Frontal cortex (tissue), 4 donors: ENCODE measurements at places on chromosomes 1 and 21.

DNA sequence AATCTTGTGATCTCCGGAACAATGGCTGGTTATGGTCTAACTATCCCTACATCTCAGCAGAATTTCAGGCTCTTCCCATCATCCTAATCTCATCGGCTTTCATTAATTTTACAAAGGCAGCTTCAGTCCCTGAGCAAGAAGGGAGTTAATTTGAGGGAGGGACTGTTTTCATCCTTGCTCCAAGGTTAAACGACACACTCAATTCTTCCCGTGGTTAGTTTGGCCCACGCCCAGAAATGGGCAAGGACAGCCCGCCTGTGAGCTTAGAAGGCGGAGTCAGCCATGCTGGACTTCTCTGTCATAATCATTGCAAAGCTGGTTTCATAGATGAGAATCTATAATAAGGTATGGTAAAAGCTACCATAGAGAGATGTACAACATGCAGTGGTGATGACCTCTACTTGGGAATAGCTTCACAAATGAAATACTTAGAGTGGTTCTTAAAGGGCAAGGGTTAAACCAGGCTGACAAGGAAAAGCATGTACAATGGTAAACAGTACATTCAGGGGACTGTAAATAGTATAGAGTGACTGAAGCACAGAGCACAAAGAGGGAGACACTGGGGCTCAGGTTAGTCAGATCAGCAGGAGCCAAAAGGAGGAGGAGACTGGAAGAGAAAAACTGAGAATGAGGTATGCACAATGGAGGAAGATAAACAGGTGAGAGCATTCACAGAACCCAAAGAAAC, 108.8 kb downstream of the SMYD3 start:
- no peak for DNase-seq

DNA sequence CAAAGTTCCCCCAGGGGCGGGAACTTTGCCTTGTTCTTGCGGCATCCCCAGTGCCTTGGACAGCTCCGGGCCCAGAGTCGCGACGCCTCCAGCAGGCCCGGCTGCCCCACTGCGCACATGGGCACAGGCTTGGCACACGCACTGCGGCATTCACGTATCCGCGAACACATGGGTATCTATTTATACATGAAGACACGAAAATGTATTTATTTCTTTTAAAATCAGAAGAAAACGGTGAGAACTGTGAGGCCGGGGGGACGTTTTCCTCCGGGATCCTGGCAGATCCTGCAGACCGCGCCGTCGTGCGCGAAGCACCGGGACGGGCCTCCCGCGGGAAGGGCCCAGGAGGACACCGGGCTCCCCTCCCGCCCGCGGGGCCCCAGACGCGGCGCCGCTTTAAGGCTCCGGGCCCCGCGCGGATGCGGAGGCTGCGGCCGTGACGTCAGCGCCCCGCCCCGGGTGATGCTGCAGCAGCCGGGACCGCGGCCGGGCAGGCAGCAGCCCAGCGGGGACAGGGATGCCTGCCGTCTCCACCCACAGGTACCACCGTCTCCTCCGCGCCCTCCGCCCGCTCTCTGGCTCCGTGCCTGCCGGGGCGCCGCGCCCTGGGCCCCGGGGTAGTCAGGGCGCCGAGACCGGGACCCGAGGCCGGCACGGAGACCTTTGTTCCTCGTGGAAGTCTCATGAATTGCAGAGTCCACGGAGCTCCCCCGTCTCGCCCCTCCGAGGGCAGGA, at the start of gene SLC45A1:
SLC45A1 (plus strand) TSS at position 468 of the 735 bp plus-strand sequence. CDS start 6,216 bp downstream, outside the sequence.
- peak; percentile 94 for DNase-seq

GRCh38 chr21:31893851-31894415, 21.1 kb downstream of the HUNK start:
- no peak for DNase-seq

GRCh38 chr1:219438386-219438785, 174.5 kb downstream of the ZC3H11B start:
- DNase-seq, result no peak

GRCh38 chr1:148362216-148362611, 120.9 kb downstream of the PPIAL4G start:
- no peak for DNase-seq

GRCh38 chr1:201164645-201165044, 10.4 kb upstream of the TMEM9 start:
- no peak for DNase-seq

DNA sequence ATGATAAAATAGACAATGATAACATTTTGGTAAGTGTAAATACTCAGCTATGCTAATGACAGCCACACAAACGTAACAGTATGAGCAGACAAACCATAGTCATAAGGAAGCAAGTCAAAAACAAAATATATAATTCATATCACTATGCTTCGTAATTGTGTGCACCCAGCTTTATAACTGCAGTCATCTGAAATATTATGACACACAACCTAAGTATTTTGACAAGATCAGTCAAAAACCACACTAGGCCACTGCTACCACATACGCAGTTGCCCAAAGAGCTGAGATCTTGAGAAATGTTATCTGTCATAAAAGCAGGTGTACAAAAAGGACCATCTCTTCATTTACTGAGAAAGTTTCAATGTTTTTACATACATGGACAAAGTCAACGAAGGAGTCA, 26.0 kb downstream of the RNASEL start:
- no peak for DNase-seq

- no peak for DNase-seq
These were observed 33.0 kb downstream of the PDE4B start for GRCh38 chr1:65825741-65826140.
